NCI-H1417 (cell line): ENCODE measurements at places on chromosomes 13 and 19.

DNA sequence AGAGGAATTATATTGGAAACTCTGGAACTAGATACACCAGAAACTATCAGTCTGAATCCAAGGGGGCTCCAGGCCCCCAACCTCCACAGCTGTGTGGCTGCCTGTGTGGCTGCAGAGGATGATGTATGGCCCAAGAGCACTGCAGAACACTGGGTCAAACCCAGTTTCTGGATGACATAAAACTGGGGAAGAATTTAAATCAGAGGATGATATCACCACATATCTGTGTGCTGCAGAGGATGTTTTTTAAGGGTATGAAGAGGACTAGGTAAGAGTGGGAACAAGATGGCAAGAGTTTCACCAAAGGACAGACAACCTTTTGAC, 226.4 kb downstream of the SUCLA2 start:
- no peak for DNase-seq

GRCh38 chr19:40976134-40976533, 14.9 kb upstream of the CYP2B6 start:
- no peak for DNase-seq

DNA sequence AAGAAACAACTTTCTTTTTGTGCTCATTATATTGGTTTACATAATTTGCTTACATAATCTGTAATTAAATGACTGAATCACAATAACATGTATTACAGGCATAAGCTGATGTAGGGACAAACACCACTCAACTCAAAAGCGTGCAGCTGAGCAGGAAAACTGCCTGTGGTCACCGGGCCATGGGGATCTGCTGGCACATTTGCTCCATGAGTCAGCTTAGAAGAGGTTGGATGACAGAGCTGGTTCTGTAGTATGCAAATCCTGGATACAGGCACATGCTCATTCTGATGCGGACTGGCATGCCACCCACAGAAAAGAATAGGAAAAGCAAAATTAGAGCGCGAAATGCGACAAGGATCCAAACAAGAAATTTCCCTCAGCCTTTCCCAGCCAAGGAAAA, 128.6 kb downstream of the USP12 start:
- no peak for DNase-seq

- DNase-seq = no peak
Measured at GRCh38 chr13:103356226-103356864, 290.1 kb upstream of the SLC10A2 start.

DNA sequence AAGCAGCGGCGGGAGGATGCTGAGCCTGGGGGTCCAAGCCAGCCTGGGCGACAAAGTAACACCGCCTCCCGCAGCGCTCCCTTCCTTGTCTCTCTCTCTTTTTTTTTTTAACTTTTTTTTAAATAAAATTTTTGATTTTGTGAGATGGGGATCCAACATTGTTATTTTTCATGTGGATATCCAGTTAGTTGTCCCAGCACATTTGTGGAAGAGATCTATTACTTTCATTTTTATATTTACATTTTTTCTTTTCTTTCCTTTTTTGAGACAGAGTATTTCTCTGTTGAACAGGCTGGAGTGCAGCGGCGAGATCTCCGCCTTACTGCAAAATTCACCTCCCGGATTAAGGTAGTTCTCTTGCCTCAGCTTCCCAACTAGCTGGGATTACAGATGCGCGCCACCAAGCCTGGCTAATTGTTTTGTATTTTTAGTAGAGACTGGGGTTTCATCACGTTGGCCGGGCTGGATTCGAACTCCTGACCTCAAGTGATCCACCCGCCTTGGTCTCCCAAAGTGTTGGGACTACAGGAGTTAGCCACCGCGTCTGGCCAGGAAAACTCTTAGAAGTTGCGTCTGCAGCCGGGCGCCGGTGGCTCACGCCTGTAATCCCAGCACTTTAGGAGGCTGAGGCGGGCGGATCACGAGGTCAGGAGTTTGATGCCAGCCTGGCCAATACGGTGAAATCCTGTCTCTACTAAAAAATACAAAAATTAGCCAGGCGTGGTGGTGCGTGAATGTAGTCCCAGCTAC, 19.4 kb downstream of the ZNF816 start:
- no peak for DNase-seq

DNA sequence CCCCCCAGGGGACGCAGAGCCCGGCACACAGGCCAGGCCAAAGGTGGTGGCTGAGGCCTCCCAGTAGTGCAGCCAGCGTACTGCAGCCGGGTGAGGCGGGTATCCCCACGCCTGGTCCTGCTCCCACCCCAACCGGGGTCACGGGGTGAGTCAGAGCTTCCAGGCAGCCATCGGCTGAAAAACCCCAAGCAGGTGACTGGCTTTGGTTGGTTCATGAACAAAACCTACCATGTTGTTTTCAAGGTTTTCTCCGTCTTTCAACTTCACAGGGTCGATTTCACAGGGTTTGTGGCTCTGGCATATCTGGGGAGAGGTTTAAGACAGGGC, 42.1 kb upstream of the C13orf46 start:
- DNase-seq = no peak

GRCh38 chr13:49859560-49859959, 67.1 kb upstream of the KPNA3 start:
- DNase-seq = no peak

- DNase-seq = no peak
Measured at GRCh38 chr19:36246006-36246481, 31.1 kb downstream of the ZNF146 start.

DNA sequence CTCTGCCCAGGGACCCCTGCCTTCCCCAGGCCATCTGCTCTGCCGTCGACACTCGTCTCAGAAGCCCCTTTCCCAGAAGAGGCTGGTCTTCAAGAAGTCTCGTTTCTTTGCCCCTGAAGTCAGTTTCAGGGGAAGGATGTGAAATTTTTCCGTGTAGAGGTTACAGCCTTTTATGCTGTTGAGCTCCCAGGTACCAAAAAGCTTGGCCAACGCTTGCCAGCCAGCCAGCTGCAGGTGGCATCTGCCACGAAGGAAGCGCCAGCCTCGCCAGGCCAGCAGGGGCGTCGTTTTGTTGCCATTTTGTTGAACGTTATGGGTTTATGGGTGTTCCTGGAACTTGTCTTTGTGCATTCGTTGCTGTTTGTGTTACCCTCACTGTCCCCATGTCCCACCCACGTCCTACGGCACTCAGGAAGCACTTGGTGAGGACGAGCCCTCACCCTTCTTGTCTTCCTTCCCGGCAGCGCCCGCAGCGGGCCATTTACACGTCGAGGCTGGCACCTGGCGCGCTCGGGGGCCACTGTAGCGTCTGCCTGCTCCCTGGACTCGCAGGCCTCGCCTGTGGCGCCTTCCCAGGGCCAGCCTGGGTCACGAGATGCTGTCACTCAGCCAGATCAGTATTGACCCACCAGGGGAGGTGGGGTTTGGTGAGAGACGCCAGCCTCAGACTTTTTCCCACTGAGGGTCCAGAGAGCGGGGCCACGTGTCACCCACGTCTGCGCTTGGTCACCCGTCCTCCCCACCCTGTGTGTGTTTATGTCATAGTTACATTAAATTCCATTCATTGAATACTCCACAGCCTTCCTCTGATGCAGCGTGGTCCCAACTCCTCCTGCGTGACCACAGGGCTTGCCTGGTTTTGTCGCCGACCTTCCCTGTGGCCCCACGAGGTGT, 37.1 kb downstream of the AP1M1 start:
- DNase-seq = no peak

GRCh38 chr13:69107436-69107835, 1000.2 kb upstream of the ATXN8OS start:
- no peak for DNase-seq

- no peak for DNase-seq
Measured at GRCh38 chr19:13864046-13864666, 12.8 kb upstream of the NANOS3 start.

- no peak for DNase-seq
Measured at GRCh38 chr13:111318386-111318785, 2.1 kb upstream of the TEX29 start.

GRCh38 chr19:38384209-38385027, 3.4 kb downstream of the GGN start:
- no peak for DNase-seq
